Peyer's patch (tissue), 4 donors: ENCODE measurements at places on chromosomes 4 and X. TPM values are rescaled to one million over a fixed set of nuclear protein-coding genes. Genes with fewer than 3 reads are reported as not detected.

The KCTD8 gene
- total RNA-seq: not detected

The BEX5 gene
- total RNA-seq: not detected

The CDS1 gene
- 56.4 TPM for total RNA-seq

The ZMAT1 gene
- total RNA-seq: 23.1 TPM

The ETNPPL gene
- total RNA-seq: not detected

The GUCY1B1 gene
- 7.4 TPM for total RNA-seq

The FRYL gene
- total RNA-seq: 220 TPM

The MSL3 gene
- 72.6 TPM for total RNA-seq

The ADH1A gene
- total RNA-seq: not detected

The IL21 gene
- not detected for total RNA-seq

The HS6ST2 gene
- total RNA-seq: not detected

The CCNB3 gene
- 1.6 TPM for total RNA-seq

DNA sequence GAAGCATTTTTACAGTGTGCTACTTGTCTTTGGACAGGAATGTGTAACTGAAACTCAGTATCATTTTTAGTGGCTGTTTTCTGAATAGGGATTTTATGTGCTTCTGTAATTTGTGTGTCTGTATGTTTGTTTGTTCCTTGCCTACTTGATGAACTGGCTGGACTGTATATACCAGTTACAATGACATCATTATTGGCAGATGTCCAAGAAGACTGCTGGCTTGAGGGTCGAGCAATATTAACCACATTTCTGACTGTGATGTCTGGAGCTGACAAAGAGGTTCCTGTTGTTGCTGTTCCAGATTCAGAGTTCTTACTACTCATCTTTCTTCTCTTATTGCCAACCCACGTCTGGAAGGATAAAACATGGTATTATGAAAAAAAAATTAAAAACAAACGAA, 33.0 kb downstream of the HDX start:
- no peak for DNase-seq

- no peak for DNase-seq
These were observed 676.4 kb downstream of the PCDH18 start for GRCh38 chr4:136855886-136856285.

GRCh38 chr4:176277162-176277904, 8.3 kb upstream of the ASB5 start:
- no peak for DNase-seq

GRCh38 chrX:138765051-138765450, 53.5 kb upstream of the FGF13 start:
- no peak for DNase-seq

GRCh38 chrX:70509078-70509477, 64.4 kb downstream of the DLG3 start:
- no peak for DNase-seq

GRCh38 chr4:55330241-55330640, 15.8 kb upstream of the SRD5A3 start:
- no peak for DNase-seq

DNA sequence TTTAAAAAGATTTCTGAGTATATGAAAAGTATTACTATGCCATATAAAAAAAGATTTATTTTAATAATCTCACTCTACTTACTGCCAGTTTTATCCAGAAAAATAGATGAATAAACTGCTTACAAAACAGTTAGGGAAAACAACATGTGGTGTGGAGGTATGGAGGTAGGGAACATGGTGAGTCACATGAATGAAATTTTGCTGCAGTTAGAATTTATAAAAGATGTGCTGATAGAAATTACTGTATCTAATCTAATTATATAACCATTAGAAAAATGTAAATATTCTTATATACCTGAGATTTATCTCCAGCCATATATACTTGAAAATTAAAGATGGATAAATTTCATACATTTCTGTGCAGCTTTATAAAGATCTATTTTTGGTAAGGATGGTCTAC, 184.0 kb upstream of the ANK2 start:
- no peak for DNase-seq

- no peak for DNase-seq
These were observed 78.2 kb upstream of the MYOZ2 start for GRCh38 chr4:119057417-119057816.

DNA sequence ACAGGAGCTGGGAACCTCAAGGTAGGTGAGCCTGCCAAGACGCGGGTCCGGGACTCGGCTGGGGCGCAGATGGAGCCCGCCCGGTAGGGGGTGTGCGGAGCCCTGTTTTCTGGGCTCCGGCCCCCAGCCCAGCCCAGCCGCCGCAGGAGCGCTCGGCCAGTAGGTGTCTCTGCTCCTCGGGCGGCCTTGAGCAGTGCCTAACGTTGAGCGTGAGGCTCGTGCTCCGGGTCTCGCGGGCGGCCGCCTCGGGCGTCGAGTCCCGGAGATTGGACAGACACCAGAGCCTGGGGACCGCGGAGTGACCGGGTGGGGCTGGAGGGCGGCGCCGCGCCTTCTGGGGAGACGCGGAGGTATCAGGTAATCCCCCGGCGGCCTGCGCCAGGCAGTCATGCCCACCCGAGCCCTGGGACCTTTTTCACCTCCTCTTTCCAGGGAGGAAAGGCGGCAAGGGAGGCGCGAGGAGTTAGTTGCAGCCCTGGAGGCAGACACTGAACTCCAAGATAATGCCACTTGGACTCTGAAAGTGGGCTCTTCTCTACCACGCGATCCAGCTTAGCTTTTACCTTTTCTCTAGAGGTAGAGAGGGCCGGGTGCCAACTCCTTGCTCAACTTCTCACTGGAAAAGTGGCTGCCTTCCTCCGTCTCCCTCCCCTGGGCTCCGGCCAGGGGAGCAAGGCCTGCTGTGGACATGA, 14.5 kb upstream of the FGG start:
- DNase-seq: peak; percentile 23

GRCh38 chr4:140061659-140062289, 92.2 kb downstream of the MAML3 start:
- DNase-seq: no peak

GRCh38 chr4:137676357-137676998, 144.2 kb upstream of the PCDH18 start:
- no peak for DNase-seq

DNA sequence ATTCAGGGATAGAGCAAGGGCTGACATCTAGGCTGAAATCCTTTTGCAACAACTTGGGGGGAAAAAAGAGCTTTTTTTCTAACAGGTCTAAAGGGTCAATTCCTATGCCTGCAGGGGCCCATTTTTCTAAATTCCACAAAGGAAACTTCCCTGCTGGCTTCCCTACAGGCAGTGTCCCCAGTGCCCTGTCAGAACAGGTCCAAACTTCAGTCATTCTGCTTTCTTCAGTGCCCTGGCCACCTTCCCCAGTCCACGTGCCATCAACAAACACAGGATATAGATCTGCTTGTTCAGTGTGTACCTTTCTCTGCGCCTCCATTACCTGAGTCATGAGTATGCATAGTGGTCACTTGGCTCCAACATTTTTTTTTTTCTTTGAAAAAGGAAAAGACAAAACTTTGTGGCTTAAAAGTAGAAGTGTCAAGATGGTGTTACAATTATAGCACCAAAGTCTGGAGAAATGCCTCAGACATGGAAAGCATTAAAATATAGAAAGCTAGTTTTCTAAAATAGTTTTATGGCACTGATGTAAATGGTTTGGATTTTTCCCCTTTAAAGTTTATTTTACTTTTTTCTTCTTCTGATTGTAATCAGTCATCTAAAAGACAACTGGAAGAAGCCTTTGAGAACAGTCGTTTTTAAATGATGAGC, 84.0 kb upstream of the JADE1 start:
- DNase-seq: no peak

GRCh38 chrX:97685753-97686152, 802.0 kb downstream of the RPA4 start:
- DNase-seq: no peak

- no peak for DNase-seq
These were observed 85.8 kb downstream of the MID1 start for GRCh38 chrX:10534611-10535010.

DNA sequence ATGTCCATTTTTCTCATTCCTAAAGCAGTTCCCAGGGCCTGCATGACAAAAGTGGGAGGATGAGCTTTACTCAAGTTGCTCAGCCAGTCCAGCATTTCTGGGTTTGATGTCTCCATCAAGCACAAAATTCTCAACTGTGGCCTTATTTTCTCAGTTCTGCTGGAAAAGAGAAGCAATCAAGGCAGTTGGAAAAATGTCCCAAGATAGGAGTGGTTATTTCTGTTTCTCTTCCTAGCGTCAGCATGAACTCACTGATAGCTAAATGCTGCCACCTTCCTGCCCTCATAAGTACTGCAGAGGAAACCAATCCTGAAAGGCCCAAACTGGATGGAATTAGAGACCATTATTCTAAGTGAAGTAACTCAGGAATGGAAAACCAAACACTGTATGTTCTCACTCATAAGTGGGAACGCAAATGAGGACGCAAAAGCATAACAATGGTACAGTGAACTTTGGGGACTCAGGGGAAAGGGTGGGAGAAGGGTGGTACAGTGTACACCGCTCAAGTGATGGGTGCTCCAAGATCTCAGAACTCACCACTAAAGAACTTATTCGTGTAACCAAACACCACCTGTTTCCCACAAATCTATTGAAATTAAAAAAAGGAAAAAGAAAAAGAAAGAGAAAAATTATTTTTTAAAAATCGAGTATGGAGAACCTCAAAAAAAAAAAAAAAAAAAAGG, 29.6 kb downstream of the ADH7 start:
- DNase-seq: peak; percentile 89

GRCh38 chr4:154564311-154564710, 1.5 kb downstream of the FGB start:
- no peak for DNase-seq
